D721Med (cell line): ENCODE measurements at places on chromosomes 7 and 10.

- no peak for DNase-seq
Measured at GRCh38 chr7:95582578-95583293, 13.6 kb downstream of the PDK4 start.

- no peak for DNase-seq
Measured at GRCh38 chr7:74324531-74325209, 35.5 kb downstream of the CLIP2 start.

DNA sequence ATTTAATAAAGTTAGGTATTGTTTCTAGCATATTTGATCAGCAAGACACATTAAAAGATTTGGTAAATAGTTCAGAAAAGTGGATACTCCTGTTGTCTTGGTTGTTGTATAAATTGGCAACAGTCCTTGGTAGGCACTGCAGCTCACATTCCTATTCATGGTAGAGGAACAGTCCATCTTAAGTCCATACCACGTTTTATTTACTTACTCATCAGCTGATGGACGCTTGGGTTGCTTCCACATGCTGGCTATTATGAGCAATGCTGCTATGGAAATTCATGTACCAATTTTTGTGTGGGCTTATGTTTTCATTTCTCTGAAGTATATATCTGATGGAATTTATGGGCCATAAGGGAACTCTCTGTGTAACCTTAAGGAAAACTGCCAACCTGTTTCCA is 43.3 kb downstream of the C10orf120 start:
- no peak for DNase-seq

GRCh38 chr7:129773871-129774270 is 162.4 kb downstream of the NRF1 start:
- no peak for DNase-seq

GRCh38 chr7:100865372-100865911 is 1.7 kb upstream of the TRIP6 start:
- no peak for DNase-seq
